ENCODE measurements at places on chromosomes 2 and 18.

GRCh38 chr2:29227935-29228675 is 112.9 kb downstream of the CLIP4 start:
- DNase-seq, result no peak

GRCh38 chr18:66694852-66695251 is 91.0 kb upstream of the CDH19 start:
- DNase-seq, result no peak

GRCh38 chr2:38727661-38728060 is 23.5 kb downstream of the SRSF7 start:
- no peak for DNase-seq

GRCh38 chr2:43707255-43708015 is 31.2 kb upstream of the C1GALT1C1L start:
- DNase-seq, result no peak

DNA sequence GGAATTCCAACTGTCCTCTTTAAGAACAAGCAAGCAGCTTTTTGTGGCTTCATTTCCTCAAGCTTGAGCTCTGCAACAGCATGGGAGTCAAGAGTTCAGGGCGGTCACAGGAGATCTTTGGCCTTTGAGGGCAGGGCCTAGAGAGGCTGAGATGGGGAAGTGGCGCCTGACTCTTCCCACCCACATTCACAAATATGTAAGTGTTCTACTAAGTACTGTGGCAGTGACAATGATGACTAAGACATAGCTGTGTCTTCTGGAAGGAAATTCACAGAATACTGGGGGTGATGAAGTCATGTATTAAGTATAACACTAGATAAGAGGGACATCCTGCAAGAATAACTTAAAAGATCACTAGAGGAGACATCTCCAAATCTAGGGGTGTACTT is 15.0 kb downstream of the RND3 start:
- DNase-seq, result no peak

DNA sequence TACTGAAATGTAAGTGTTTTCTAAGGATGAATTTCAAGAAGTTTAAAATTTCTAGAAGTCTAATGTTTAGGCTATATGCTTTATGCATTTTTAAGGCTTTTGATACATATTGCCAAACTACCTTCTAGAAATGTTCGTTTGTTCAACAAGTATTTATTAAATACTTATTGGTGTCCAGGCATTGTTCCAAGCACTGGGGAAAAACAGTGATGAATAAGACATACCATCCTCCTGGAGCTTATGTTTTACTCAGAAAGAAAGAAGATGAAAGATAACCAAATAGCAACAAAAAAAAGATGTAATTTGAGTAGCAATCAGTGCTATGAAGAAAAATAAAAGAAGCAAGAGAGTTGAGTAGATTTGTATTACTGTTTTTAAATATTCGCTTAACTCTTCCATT is 692.9 kb downstream of the SLC4A3 start:
- DNase-seq, result no peak

- DNase-seq, result no peak
Measured at GRCh38 chr2:68734688-68735525, at the start of gene ARHGAP25. ARHGAP25 (plus strand) TSS chr2:68734811; CDS start chr2:68735200, 389 bp downstream.

- no peak for DNase-seq
Measured at GRCh38 chr2:66113988-66114625, 320.8 kb upstream of the MEIS1 start.

GRCh38 chr2:224563537-224563936 is 21.6 kb downstream of the CUL3 start:
- DNase-seq, result no peak

DNA sequence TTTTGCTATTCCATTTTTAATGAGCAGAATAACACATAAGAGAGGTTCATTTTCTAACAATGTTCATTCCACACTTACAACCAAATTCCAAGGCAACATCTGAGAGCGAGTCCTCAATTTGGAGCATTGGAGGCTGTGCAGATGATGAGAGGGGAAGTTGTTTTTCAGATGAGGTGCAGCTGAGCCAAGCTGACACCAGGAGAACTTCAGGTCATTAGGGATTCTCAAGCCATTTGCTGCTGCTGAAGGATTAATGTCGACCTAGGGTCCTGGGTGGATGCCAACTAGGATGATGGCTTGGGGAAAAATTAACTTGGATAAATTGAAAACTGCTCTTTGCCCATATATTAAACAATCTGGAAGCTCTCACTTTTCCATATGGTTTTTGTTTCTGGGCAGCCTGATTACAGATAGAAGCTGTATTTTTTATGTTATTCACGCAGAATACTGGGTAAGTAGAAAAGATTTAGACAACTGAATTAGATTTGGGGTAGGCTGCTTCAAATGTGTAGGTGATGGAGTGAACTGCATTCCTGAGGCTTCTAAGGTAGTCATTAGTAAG is 206.4 kb upstream of the SLC39A10 start:
- DNase-seq, result no peak

DNA sequence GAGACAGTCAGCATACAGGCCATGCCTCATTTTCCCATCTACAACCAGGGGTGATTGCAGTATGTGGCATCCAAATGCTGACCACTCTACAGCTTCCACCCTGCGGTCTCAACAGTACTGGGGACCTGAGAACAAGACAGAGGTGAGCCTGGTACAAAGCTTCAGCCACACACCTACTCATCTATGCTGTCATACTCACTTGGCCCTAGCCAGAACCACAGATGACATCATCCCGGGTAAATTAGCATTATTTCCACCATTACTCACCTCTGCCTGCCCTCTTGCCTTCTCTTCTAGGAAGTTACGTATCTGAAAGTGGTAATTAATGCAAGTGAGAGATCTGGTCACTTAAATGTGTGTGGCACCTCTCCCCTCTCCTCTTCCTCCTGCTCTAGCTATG is 208.2 kb upstream of the ARL4C start:
- no peak for DNase-seq

GRCh38 chr18:45916302-45916701 is 50.8 kb downstream of the EPG5 start:
- DNase-seq, result no peak

DNA sequence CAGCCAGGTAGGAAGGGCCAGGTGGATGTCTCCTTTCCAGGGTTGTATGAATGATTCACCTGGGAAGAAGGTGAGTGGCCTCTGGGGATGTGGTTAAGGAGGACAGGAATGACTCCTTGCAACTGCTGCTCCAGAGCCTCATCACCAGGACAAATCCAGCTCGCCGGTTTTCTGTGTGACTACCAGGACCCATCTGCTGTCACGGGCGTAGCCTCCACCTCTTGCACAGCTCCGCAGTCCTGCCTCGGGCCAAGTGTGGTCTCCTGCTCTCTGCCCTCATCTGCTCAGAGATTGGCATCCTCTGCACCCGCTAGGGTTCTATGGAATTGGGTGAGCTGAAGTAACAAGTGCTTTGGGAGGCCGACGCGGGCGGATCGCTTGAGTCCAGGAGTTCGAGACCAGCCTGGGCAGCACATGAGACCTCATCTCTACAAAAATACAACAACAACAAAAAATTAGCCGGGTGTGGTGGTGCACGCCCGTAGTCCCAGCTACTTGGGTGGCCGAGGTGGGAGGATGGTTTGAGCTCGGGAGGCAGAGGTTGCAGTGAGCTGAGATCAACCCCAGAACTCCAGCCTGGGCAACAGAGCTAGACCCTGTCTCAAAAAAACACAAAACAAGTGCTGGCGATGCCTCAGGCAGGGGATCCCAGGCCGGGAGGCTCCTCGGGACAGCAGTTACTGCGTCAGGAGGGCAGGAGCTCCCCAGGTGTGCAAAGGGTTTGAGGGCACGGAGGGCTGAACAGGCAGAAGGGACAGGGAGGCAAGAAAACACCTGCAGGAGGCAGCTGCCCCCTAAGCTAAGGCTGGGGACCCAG is 831 bp upstream of the D2HGDH start:
- no peak for DNase-seq

GRCh38 chr2:5587766-5588165 is 104.4 kb upstream of the SOX11 start:
- DNase-seq, result no peak

- no peak for DNase-seq
Measured at GRCh38 chr2:214800180-214800579, 9.3 kb downstream of the BARD1 start.

- DNase-seq, result no peak
Measured at GRCh38 chr2:181289698-181290097, 167.5 kb upstream of the ITGA4 start.

DNA sequence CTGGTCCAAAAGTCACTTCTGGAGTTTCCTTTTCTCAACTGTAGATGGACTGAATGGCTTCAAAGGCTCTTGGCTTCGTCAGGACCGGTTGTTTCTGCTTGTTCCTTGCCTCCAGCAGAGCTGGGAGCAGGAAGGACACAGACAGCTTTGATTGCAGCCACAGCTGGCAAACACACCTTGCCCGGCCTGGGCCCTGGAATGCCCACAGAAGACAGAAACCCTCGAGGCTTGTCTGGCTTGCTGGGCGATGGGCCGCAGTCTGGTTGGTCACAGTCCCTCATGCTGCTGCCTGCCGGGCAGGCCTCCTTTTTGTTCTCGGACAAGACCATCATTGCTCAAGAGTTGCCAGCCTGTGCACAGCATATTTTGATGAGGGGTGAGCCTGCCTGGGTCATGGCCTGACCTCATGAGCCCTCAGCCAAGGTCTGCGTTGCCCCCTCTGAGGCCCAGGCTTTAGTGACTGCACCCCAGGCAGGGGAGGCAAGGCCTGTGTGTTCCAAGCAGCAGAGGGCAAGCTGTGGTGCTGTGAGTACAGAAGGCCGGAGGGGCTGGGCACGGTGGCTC is 37.8 kb downstream of the ATP6V1C2 start:
- DNase-seq, result no peak

DNA sequence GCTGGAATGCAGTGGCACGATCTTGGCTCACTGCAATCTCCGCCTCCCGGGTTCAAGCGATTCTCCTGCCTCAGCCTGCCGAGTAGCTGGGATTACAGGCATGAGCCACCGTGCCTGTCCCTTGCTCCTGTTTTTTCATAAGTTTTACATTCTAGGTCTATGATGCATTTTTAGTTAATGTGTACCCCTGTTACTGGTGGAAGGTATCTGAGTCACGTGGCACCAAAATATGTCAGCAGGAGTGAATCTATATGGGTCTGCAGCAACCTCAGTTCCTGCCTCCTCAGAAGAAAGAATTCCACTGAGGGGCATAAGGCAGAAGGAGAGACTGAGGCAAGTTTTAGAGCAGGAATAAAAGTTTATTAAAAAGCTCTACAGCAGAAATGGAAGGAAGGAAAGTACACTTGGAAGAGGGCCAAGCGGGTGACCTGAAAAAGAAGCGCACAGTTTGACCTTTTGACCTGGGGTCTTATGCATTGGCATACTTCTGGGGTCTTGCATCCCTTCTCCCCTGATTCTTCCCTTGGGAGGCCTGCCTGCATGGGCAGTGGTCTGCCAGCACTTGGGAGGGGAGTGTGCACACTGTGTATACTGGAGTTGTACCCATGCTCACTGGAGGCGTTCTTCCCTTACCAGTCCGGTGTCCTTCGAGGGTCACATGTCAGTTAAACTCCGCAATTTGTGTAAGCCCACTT is 1.1 kb upstream of the MFSD2B start:
- DNase-seq, result no peak

DNA sequence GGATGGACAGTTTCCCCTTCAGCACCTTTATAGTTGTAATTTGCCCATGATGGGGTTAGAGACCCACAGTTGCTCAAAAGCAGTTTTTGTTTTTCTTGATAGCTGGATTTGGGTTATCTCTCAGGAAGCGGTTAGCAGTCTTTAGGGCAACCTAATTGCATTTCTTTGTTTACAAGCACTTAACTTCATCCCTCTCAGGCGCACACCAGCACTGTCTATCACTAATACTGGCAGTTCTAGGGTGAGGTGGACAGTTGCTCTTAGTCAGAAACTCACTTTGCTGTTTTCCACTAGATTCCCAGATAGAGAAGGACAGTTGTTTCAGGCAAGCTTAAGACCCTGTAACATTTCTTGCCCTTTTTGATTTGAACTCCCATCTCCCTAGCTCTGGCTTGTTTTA is 146.0 kb downstream of the AGAP1 start:
- no peak for DNase-seq

- no peak for DNase-seq
Measured at GRCh38 chr2:164975891-164976290, 20.6 kb upstream of the SLC38A11 start.

DNA sequence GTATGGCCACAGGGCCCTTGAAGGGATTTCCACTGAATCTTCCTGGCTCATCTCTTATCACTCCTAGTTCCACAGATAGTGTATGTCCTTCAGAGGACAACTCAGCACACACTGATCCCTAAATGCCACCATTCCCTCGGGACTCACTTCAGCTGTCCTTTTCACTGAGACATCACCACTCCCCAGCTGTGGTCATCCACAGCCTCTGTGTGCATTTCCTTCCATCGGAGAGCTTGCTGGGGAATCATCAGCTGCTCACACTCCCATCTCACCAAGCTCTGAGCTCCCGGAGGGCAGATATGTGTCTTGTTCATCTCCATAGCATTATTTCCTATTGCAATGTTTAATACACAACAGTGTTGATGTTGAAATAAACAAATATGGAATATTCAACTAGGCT is 759.5 kb downstream of the RNF144A start:
- DNase-seq, result no peak

DNA sequence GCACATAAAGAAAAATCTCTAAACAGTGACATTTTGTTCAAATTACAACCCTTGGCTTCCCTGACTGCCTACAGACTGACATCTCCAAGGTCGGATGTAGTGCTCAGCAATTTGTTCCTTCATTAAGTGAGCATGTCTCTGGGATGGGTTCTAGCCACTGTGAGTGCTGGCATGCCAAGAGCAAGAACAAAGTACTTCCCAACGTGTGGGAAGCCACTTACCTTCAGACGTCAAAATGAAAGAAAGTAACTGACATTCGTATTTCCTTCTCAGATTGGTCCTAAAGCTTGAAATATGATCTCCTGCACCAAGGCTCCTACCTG is 193.8 kb downstream of the SLC8A1 start:
- no peak for DNase-seq

DNA sequence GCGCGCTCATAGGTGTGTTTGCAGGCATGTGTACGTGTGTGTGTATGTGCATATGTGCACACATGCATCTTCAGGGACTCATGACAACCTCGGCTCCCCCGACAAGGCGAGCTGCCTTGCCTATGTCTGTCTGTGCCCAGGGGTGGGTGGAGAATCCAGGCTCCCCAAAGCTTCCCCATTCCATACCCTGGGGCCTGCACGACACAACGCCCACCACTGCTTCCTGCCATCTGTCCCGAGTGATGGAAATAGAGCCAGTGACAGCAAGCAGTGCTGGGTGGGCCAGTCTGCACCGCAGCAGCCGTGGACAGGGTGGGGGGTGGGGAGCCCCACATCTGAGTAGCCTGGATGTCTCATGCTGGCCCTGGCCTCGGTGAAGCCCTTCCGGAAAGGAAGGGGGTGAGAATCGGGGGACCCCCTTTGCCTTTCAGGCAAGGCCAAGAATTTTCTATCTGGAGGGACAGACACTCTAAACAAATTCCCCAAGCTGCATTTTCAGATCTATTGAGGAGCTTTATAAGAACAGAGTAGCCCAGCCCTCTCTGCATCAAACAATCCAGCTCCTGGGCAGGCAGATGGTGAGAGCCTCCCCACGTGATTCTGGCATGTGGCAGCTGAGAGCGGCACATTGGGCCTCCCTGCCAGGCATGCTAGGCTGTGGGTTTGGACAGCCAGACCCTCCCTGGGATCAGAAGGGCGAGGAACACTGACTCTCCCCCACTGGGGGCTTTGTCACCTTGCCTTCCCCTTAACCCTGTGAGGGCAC is 4.9 kb downstream of the KCNIP3 start:
- no peak for DNase-seq
